ENCODE measurements at places on chromosomes 7 and 10. TPM values are rescaled to one million over a fixed set of nuclear protein-coding genes. Genes with fewer than 3 reads are reported as not detected.

ZNF117 gene
- 3.4 TPM for total RNA-seq

ZKSCAN1 gene
- 33.5 TPM for total RNA-seq

PROSER2 gene
- 6.5 TPM for total RNA-seq

ASL gene
- total RNA-seq: 69.8 TPM

EPHA1 gene
- total RNA-seq: under 0.01 TPM

OR2A42 gene
- total RNA-seq: under 0.01 TPM

LBX1 gene
- total RNA-seq: not detected

DRGX gene
- total RNA-seq: not detected

KCNMA1 gene
- 0.59 TPM for total RNA-seq

SLC39A12 gene
- total RNA-seq: not detected

MRLN gene
- total RNA-seq: not detected

CPEB3 gene
- total RNA-seq: 0.92 TPM

SLC26A5 gene
- not detected for total RNA-seq
